ENCODE measurements at places on chromosomes 2 and 18. TPM values are rescaled to one million over a fixed set of nuclear protein-coding genes. Genes with fewer than 3 reads are reported as not detected.

OTOF gene
- 0.21 TPM for total RNA-seq

DNA sequence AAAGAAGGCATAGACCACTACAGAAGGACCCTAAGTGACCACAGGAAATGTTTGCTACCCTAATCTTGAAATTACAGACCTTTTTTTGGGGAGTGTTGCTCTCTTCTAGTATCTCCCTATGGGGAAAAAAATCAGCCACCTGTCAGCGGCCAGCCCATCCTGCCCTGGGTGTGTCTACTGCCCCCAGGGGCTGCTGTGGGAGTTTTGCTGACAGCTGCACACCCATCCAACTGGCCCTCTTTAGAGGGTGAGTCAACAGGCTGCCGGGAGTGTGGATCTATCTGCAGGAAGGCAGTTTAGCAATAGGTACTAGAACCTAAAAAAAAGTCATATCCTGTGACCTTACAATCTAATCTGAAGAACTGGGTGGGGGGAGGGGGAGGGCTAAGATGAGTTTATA lies 796 bp upstream of the DYSF start:
- DNase-seq = no peak
- H3K27ac ChIP-seq = no peak overlapping the region
- no peaks in the 10 kb centered on the region for H3K4me1 ChIP-seq
- no peak overlapping the region for H3K4me3 ChIP-seq

C2orf74 gene
- total RNA-seq = 50.9 TPM

MOGAT1 gene
- total RNA-seq = not detected

GRCh38 chr2:64036034-64036705 lies 16.9 kb upstream of the VPS54 start:
- no peaks in the 10 kb centered on the region for H3K27me3 ChIP-seq
- no peaks in the 10 kb centered on the region for H3K4me1 ChIP-seq
- no peaks in the 10 kb centered on the region for H3K36me3 ChIP-seq
- no peak overlapping the region for H3K4me3 ChIP-seq
- H3K27ac ChIP-seq = no peak overlapping the region

GRCh38 chr2:236758406-236758805 lies 188.8 kb downstream of the ACKR3 start:
- no peaks in the 10 kb centered on the region for H3K4me1 ChIP-seq
- no peak for DNase-seq
- H3K27ac ChIP-seq = no peak overlapping the region
- no peaks in the 10 kb centered on the region for H3K27me3 ChIP-seq
- H3K4me3 ChIP-seq = no peak overlapping the region
- H3K36me3 ChIP-seq = no peaks in the 10 kb centered on the region

- no peak overlapping the region for H3K4me3 ChIP-seq
- no peak overlapping the region for H3K27ac ChIP-seq
- H3K27me3 ChIP-seq = no peaks in the 10 kb centered on the region
- no peaks in the 10 kb centered on the region for H3K36me3 ChIP-seq
Observed at GRCh38 chr2:73821227-73821626, 7.5 kb upstream of the STAMBP start.

SLC11A1 gene
- 0.26 TPM for total RNA-seq

GRCh38 chr2:67437114-67437513 lies 40.0 kb downstream of the ETAA1 start:
- H3K27ac ChIP-seq = no peak overlapping the region
- no peak overlapping the region for H3K4me3 ChIP-seq
- no peaks in the 10 kb centered on the region for H3K36me3 ChIP-seq
- no peak for DNase-seq

DNA sequence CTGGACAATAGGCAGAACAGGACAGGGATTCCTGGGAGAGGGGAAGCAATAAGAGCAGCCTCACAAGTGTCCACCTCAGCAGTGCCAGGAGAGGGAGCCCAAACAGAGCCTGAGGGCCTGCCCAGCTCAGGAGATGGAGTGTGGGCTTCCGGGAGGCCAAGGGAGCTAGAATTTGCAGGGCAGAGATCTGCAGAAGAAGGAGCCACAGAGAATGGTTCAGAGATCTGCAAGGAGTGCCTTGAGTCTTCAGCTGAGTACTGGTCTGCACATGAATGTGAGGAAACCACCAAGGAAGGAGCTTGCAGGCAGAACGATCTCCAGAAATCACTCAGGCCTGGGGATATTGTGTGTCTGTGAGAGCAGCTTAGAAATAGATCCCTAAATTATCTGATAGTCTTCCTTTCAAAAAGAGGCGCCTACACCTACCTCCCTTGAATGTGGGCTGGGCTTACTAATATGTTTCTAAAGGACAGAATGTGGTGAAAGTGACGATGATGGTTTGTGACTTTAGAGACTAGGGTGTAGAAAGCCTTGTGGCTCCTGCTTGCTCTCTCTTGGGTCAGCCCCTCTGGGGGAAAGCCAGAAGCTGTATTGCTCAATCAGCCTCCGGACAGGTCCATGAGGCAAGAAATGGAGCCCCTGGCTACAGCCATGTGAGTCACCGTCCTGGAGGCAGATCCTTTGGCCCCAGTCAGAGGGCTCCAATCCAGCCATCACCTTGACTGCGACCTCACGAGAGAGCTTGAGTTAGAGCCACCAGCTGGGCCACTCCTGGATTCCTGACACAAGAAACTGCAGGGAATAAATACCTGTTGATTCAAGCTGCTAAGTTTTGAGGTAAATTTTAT lies 7.6 kb upstream of the LPIN1 start:
- no peaks in the 10 kb centered on the region for H3K27me3 ChIP-seq
- H3K4me3 ChIP-seq = no peak overlapping the region
- H3K4me1 ChIP-seq = peaks cover 2% of the 10 kb centered on the region
- DNase-seq = peak; percentile 96

DNA sequence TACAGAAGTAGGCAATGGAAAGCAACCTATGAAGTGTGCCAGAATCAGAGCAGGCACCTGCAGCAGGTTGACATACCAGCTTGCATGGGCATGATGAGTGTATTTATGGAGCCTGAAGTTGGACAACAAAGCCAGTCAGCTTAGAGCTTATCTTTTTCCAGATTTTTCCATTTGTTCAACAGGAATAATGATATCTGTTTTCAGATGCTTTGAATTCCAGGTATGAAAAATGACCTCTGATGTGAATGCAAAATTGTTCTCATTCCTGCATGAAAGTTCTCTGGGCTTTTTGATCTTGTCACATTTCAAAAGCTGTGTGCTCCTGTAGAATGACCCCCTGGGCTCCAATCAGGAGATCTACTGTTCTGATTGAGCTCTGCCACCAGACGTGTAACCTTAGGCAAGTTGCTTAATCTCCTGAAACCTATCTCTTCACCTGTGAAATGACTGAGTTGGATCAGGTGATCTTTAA lies 38.2 kb upstream of the VIT start:
- no peak overlapping the region for H3K27ac ChIP-seq
- no peaks in the 10 kb centered on the region for H3K27me3 ChIP-seq
- H3K4me3 ChIP-seq = no peak overlapping the region
- H3K36me3 ChIP-seq = no peaks in the 10 kb centered on the region
- H3K4me1 ChIP-seq = no peaks in the 10 kb centered on the region
- DNase-seq = no peak

DNA sequence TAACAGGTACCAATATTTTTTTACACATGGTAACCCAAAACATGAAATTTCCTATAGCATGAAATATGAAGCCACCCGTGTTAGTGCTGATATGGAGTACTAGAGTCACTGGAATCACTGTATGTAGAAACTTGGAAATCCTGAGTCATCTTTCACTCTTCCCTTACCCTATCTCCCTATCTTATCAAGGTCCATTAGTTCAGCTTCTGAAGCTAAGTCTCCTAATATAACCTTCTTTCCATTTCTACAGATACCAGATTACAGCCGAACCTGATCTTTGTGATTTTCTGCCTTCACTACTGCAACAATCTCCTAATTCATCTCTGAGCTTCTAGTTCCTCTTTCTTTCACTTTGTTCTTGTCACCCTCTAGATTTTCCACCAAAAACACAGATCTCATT lies 59.0 kb downstream of the SEPTIN10 start:
- DNase-seq = no peak
- H3K27me3 ChIP-seq = no peaks in the 10 kb centered on the region
- H3K4me1 ChIP-seq = no peaks in the 10 kb centered on the region

GRCh38 chr2:102018823-102019445 lies 27.2 kb downstream of the IL1R2 start:
- no peaks in the 10 kb centered on the region for H3K4me1 ChIP-seq
- no peak overlapping the region for H3K4me3 ChIP-seq
- no peak for DNase-seq
- no peaks in the 10 kb centered on the region for H3K36me3 ChIP-seq

GRCh38 chr2:69693775-69694450 lies 48.0 kb upstream of the ANXA4 start:
- H3K27me3 ChIP-seq = no peaks in the 10 kb centered on the region
- H3K4me1 ChIP-seq = no peaks in the 10 kb centered on the region
- no peaks in the 10 kb centered on the region for H3K36me3 ChIP-seq

DNA sequence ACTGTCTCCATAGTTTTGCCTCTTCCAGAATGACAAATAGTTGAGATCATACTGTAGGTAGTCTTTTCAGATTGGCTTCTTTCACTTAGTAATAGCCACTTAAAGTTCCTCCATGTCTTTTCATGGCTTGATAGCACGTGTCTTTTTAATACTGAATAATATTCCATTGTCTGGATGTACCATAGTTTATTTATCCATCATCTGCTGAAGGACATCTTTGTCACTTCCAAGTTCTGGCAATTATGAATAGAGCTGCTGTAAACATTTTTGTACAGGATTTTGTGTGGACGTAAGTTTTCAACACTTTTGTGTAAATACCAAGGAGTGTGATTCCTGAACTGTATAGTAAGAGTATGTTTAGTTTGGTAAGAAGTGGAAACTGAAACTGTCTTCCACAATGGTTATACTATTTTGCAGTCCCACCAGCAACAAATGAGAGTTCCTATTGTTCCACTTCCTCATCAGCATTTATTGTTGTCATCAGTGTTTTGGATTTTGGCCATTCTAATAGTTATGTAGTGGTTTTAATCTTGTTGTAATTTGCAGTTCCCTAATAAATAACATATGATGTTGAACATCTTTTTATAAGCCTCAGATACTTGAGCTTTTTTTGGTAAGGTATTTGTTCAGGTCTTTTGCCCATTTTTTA lies 18.9 kb downstream of the LTBP1 start:
- H3K27ac ChIP-seq = no peak overlapping the region
- H3K4me1 ChIP-seq = no peaks in the 10 kb centered on the region
- no peak for DNase-seq
- no peak overlapping the region for H3K4me3 ChIP-seq

DNA sequence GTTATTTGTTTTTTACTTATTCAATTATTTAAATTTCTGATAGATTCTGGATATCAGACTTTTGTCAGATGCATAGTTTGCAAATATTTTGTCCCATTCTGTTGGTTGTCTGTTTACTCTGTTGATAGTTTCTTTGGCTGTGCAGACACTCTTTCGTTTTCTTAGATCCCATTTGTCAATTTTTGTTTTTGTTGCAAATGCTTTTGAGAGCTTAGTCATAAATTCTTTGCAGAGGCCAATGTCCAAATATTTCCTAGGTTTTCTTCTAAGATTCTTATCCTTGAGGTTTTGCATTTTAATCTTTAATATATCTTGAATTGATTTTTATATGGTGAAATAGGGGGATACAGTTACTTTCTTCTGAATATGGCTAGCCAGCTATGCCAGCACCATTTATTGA lies 112.7 kb upstream of the SESTD1 start:
- no peak overlapping the region for H3K4me3 ChIP-seq
- H3K27ac ChIP-seq = no peak overlapping the region
- H3K27me3 ChIP-seq = no peaks in the 10 kb centered on the region
- H3K4me1 ChIP-seq = no peaks in the 10 kb centered on the region
- H3K36me3 ChIP-seq = no peaks in the 10 kb centered on the region
- no peak for DNase-seq

DNA sequence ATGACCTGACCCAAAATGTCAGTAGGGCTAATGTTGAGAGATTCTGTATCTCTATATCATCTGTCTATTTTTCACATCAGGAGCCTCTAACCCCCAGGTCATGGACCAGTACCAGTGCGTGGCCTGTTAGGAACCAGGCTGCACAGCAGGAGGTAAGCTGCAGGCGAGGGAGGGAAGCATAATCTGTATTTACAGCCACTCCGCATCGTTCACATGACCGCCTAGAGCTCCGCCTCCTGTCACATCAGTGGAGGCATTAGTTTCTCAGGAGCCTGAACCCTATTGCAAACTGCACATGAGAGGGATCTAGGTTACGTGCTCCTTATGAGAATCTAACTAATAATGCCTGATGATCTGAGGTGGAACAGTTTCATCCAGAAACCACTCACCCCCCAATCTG lies 180.6 kb downstream of the RDH14 start:
- no peaks in the 10 kb centered on the region for H3K4me1 ChIP-seq
- H3K4me3 ChIP-seq = no peak overlapping the region
- no peak overlapping the region for H3K27ac ChIP-seq
- no peaks in the 10 kb centered on the region for H3K36me3 ChIP-seq

- H3K4me3 ChIP-seq = no peak overlapping the region
- no peaks in the 10 kb centered on the region for H3K27me3 ChIP-seq
- no peaks in the 10 kb centered on the region for H3K4me1 ChIP-seq
- H3K36me3 ChIP-seq = no peaks in the 10 kb centered on the region
- H3K27ac ChIP-seq = no peak overlapping the region
Observed at GRCh38 chr2:160465406-160465805, 28.2 kb downstream of the RBMS1 start.

C1QL2 gene
- not detected for total RNA-seq

DNA sequence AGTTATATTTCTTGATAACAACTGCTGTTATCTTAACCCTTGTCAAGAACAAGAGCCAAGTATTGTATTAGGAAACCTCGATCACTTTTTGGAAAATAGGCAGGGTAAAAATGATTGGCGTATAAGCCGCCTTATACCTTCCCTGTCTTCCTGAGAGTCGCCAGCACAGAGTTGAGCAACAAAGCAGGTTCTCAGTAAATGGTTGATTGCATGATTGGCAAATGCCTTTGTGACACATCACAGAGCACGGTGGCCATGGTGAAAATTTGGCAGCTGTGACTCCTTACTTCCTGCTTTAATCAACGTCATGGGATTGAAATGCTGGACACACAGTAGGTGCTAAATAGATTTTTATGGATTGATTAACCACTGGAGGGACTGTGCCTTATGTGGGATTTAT lies 3.9 kb upstream of the KLHL29 start:
- no peaks in the 10 kb centered on the region for H3K27me3 ChIP-seq
- no peak overlapping the region for H3K4me3 ChIP-seq

- no peaks in the 10 kb centered on the region for H3K4me1 ChIP-seq
- no peaks in the 10 kb centered on the region for H3K27me3 ChIP-seq
- DNase-seq = no peak
- no peaks in the 10 kb centered on the region for H3K36me3 ChIP-seq
Observed at GRCh38 chr2:60899892-60900249, 18.5 kb downstream of the REL start.

NAT8 gene
- total RNA-seq = 0.62 TPM

- H3K36me3 ChIP-seq = no peaks in the 10 kb centered on the region
- peak overlapping the region; percentile 42 for H3K4me3 ChIP-seq
- peak overlapping the region; percentile 88 for H3K27ac ChIP-seq
- no peak for DNase-seq
- no peaks in the 10 kb centered on the region for H3K4me1 ChIP-seq
Observed at GRCh38 chr2:240436683-240437550, 1.5 kb downstream of the GPC1 start.
